DMS 273 treated with DMSO at 0.1 percent for 48 hours (cell line): ENCODE measurements at places on chromosomes 12 and 14.

DNA sequence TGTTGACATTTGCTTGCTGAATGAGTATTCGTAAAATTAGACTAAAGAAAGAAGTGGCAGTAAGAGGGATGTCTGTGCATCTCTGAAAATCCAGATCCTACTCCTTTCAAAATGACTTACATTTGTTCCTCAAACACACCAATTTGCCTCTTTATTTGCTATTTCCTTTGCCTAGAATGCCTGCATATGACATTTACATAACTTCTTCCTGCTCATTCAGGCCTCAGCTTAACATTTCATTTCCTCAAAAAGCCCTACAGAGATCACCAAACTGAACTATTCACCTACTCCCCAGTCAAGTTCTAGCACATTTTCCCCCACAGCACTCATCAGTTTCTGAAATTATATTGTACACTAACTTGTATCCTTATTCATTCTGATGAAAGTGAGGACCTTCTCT is 907.2 kb downstream of the LRFN5 start:
- DNase-seq, result no peak

DNA sequence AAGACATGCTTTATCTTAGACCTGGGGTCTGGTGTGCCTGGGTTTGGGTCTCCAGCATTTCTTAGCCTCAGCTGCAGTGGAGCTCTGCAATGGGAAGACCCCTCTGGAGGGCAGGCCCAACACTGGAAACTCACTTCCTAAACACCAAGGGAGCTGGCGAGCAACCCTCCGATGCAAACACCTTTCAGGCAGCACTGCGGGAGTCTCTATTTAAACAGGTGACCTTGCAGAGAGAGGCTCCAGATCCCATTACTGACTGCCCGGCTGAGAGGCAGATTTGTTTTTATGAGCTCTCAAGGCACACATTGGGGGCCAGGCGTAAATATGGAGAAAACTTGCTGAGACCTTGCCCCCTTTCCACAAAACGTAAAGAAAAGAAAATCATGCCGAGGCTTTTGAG is 195.5 kb downstream of the PAX9 start:
- no peak for DNase-seq

DNA sequence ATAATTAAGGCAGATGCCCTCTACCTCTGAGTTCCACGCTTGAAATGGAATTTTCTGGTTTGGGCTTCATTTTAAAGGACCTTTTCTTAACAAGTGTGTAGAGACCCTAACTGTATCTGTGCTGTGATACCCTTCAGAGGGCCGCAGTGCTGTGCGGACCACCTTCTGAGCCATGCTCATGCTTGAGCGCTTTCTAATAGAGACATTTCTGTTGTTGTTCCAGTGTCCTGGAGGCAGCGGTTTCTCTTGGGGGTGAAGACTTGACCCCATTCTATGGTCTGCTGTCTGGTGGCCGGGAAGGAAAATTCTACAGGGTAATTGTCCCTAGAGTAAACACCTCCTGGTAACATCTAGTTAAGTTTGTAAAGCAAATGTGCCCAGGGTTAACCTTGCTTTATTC is 46.7 kb upstream of the BCL7A start:
- no peak for DNase-seq

GRCh38 chr14:45526715-45527549 is 273.9 kb upstream of the MIS18BP1 start:
- DNase-seq, result no peak

- DNase-seq, result no peak
Observed at GRCh38 chr12:53564278-53564677, 57.0 kb upstream of the NPFF start.
